Activated T-cell treated with anti-CD3 and anti-CD28 coated beads for 4 hours (primary cell): ENCODE measurements at places on chromosomes 4 and X.

- no peak for DNase-seq
Observed at GRCh38 chr4:138301536-138301935, 59.4 kb upstream of the SLC7A11 start.

GRCh38 chrX:23610495-23610894, 56.8 kb upstream of the PRDX4 start:
- DNase-seq = no peak

- no peak for DNase-seq
Observed at GRCh38 chrX:1336331-1336943, at the start of gene IL3RA. Gene IL3RA (plus strand): TSS chrX:1336785. CDS start chrX:1341766, 4,981 bp downstream.

- no peak for DNase-seq
Observed at GRCh38 chr4:169251291-169252235, 19.2 kb downstream of the SH3RF1 start.

GRCh38 chrX:120726294-120726693, 96.4 kb upstream of the C1GALT1C1 start:
- no peak for DNase-seq

DNA sequence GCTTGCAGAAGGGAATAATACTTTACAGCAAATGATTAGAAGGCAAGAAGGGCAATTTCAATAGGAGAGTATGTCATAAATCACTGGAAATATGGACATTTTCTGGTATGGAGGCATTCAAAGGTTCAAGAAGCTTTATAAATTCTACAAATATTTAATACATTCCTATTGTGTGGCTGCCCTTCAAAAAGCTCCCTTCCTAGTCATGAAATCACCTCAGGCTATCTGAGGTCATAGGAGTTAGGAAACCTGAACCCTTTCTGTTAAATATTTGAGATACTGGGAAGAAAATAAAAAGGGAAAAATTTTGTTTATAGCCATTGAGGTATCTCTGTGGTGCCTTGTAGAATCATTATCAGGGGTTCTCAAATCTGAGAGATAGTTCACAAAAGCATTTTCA, 316.8 kb upstream of the EMCN start:
- DNase-seq = no peak

- no peak for DNase-seq
Observed at GRCh38 chrX:125791787-125792186, 374.3 kb downstream of the DCAF12L2 start.

GRCh38 chrX:123976706-123977316, 15.3 kb downstream of the STAG2 start:
- no peak for DNase-seq
